T follicular helper cell (primary cell): ENCODE measurements at places on chromosomes 12 and 14.

- DNase-seq = no peak
Measured at GRCh38 chr12:3747543-3747942, 5.4 kb downstream of the CRACR2A start.

- DNase-seq = no peak
Measured at GRCh38 chr12:106429043-106429552, 71.5 kb downstream of the POLR3B start.

DNA sequence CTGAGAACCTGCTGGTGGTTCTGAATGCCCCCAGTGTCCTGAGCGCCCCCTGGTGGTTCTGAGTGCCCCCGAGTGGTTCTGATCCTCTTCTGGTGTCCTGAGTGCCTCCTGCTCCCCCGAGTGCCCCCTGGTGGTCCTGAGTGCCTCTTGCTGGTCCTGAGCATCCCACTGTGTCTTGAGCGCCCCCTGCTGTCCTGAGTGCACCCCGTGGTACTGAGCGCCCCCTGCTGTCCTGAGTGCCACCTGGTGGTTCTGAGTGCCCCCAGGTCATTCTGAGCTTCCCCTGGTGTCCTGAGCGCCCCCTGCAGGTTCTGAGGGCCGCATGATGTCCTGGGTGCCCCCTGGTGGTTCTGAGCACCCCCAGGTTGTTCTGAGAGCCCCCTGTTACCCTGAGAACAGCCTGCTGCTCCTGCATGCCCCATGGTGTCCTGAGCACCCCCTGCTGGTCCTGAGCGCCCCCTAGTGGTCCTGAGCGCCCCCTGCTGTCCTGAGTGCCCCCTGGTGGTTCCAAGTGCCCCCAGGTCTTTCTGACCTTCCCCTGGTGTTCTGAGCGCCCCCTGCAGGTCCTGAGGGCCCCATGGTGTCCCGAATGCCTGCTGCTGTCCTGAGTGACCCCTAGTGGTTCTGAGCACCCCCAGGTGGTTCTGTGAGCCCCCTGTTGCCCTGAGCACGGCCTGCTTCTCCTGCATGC lies 1165.4 kb downstream of the TMEM121 start:
- DNase-seq = peak; percentile 51

DNA sequence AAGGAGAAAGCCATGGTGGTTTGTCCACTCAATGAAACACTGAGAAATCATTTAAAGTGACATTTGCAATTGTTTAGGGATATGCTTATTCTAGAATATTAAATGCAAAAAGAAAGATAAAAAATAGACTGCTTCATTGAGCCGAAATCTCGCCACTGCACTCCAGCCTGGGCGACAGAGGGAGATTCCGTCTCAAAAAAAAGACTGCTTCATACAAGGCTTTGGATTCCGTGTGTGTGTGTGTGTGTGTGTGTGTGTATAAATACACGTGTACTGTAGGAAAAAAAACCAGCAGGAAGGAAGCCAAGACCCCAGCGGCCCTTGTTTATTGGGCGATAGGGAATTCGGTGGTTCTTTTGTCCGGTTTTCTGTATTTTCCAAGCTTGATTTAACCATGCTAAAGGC lies 3.2 kb upstream of the ZNF839 start:
- no peak for DNase-seq

- DNase-seq = no peak
Measured at GRCh38 chr14:77260631-77261030, 10.4 kb downstream of the NGB start.

DNA sequence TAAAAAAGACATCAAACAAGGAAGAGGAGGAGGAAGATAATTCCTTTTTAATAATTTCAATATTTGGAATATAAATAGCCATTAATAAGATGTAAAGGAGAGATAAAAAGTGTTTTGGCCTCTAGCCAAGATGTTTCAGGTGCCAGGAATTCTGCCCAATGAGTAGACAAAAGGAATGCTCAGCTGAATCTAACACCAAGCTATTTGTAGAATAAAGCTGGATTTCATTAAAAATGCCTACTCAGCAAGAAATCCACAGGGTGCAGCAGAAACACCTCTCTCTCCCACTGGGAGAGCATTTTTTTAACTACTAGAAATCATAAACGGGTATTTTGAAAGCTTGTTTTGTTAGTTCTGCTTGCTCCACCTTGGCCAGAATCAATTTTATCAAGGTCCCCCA lies 4.1 kb upstream of the STAB2 start:
- no peak for DNase-seq

DNA sequence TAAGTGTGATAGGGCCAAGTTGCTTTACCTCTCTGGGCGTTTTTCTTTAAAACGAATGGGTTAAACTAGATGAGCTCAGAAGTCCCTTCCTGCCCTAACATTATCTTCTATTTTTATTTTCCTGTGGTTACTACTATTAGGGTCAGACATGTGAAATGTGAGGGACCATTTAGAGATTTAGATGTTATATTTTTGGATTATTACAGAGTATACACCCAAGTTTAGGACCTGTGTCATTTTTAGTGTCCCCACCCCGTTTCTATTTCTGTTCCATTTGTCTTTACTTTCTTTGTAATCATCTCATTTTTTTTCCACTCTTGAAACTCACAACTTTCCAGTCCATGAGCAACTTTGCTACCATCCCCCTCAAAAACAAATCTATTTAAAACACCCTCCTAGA lies 56.3 kb downstream of the SLC4A8 start:
- no peak for DNase-seq

DNA sequence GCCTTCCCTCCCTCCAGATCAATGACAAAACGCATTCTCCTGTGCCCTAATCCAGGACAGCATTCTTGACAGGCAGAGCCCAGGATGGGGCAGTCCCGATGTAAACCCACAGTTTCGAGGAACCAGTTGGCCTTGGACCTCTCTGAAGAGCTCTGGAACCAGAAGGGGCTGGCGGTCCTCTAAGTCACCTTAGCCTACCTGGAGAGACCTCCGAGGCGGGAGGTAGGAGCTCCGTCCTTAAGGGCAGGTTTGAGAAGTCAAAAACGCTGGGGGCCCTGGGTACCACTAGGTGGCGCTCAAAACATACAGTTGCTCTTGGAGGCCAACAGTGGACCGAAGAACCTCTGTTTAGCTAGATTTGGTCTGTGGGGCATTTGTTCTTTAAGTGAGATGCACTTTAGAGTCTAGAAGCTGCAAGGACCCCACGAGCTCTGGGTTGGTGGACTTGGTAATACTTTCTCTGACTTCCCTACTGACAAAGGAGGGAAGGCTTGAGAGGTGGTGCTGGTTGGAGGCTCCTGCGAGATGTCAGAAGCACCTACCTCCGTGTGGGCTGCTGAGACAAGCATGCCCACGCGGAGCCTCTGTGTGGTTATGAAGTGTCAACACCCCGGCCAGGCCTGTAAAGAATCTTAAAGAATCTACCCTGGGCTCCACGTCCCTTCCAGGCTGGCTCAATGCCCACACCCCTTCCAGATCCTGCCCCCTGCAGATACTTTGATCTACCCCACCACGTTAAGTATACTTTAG lies 74.8 kb upstream of the CHST11 start:
- DNase-seq = peak; percentile 67

- DNase-seq = no peak
Measured at GRCh38 chr12:89192429-89192828, 159.9 kb downstream of the DUSP6 start.

- DNase-seq = no peak
Measured at GRCh38 chr12:128911861-128912260, 58.6 kb downstream of the GLT1D1 start.

- no peak for DNase-seq
Measured at GRCh38 chr12:2930865-2931264, 28.3 kb upstream of the TEAD4 start.

DNA sequence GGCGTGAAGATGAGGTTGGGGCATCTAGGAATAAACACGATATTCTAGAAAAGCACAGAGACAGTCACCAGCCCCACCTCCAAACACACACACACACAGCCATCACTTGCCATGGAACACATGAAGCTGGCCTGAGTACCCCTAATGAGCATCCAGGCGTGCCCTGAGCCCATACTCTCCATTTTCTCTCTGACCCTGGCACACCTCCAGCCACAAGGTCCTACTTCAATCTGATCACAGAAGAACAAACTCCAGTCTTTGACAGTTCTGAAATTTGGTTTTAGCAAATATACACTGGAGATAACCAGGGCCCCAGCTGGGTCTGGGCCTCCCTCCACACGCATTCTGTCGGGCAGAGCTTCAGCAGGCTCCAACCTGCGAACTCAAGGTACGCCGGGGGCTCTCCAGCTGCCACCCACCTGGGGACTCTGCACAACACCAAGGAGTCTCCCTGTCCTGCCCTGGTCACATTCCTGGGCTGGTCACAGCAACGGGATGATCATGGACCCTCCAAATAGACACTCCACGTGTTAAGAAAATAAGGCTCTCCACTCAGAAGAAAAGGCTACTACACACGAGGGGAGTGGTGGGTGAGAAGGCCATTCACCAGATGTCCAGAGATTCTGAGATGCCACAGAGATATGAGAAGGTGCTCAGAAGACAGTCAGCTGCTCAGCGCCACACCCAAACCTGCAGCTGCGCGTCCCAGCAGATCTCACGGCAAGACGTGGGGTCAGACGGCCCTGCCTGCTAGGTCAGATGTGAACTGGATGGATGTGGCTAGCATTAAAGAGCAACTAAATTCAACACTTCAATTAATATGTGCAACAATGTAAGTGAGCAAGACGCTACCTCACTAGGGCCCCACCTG lies 57.0 kb upstream of the PNMA1 start:
- DNase-seq = no peak

DNA sequence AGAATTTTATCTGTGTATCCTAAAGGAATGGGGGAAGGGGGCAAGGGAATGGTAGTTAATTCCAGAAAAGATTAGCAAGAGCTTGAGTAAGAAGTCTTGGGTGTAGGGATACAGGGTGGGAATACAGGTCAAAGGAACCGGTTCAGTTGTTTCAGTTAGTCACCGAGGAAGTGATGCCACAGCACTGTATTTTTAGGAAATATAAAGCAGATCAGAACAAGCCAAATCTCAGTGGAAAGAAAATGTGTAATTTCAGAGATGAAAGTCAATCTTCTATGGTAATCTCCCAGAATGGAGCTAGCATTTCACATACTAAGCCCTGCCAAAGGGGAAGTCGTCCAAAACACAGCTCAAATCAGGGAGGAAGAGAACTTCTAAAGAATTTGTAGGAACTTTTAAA lies 4.7 kb upstream of the TUBA1C start:
- no peak for DNase-seq

DNA sequence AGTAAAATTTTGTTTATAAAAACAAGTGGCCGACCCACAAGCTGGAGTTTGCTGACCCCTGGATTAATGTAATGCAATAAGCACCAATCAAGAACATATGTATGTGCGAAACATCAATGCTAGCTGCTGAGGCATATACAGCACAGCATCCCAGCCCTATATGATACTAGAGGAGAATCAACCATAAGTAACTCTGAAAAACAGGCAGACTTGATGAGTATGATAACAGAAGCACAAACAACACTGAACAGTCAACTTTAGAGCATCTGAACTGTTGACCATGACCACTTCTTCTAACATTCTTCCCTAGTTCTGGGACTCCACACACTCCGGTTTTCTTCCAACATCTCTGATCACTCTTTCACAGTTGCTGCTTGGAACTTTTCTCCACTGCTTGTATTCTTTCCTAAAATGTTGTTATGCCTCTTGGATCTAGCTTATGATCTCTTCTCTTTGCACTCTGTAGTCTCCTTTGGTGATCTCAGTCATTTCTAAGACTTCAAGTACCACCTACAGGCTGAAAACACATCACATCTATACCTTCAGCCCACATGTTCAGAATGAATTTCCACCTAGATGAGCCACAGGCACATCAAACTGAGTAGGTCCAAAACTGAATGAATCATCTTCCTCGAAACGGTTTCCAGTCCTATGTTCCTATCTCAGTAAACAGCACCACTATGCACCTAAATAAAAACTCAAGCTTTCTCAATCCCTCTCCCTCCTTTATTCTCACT lies 57.2 kb downstream of the STXBP6 start:
- no peak for DNase-seq

- DNase-seq = no peak
Measured at GRCh38 chr12:1914114-1914911, 4.1 kb downstream of the CACNA2D4 start.

- DNase-seq = no peak
Measured at GRCh38 chr12:82149045-82149444, 209.1 kb downstream of the CCDC59 start.

GRCh38 chr14:60665177-60665550 lies 15.9 kb upstream of the SIX1 start:
- DNase-seq = no peak

GRCh38 chr12:101703487-101703886 lies 6.0 kb downstream of the CHPT1 start:
- DNase-seq = no peak

GRCh38 chr12:65934480-65935115 lies 110.3 kb downstream of the HMGA2 start:
- DNase-seq = no peak

DNA sequence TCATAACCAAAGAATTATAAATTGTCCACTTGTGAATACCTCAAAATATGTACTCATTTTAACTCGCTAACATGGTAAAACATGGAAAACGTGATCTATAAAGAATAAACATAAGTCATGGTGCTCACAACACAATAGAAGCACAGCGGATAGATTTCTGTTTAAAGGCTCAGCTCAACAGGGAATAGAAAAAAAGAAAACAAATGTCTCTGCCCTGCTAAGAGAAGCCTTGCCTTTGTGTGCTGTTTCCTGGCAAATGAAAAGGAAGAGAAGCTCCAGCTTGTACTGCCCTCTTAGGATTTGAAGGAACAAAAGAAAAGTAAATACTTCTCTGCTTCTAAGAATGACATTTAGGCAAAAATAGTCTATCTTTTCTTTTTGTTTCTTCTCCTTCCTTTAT lies 121.0 kb upstream of the KRR1 start:
- DNase-seq = no peak

GRCh38 chr14:68564826-68565759 lies 227.8 kb downstream of the ZFP36L1 start:
- DNase-seq = no peak

- no peak for DNase-seq
Measured at GRCh38 chr12:48943221-48943620, 14.1 kb downstream of the ARF3 start.

GRCh38 chr12:53207042-53207441 lies at the start of gene ITGB7:
TSS of gene ITGB7 (minus strand) at chr12:53207251. CDS start at chr12:53200443, 6,808 bp downstream.
- DNase-seq = peak; percentile 52

DNA sequence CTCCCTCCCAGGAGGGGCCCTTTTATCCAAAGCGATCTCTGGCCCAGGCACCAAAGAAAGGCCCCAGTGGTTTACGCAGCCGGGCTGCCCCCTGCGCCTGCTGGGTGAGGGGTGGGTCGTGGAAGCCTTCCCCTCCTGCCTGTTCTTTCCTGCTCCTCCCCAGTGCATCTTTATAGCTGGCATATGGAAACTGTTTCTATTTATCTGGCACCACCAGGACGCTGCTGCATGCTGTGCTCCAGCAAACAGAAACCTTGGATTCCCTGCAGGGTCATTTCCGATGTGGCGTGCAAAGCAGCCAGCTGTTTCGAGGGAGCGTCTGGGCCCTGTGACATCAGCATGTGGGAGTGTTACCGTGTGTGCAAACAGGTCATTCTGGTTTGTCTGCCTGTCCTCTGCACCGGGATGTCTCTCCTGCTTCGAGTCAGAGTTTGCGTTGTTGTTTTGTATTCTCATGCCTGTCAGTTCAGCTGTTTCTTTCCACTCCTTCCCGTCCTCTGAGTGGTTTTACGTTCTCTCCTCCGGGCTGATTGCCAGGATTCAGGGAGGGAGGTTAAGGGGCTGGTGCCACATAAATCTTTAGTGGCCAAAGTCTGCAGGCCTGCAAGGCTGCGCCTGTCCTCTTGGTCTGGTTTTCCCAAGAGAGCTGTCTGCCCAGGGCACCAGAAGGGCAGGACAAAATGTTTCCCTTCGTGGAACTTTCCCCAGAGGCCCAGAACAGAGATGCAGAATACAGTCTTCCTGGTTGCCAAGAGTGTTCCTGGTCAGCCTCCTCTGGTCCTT lies 24.6 kb downstream of the TPCN1 start:
- DNase-seq = no peak
